ENCODE measurements at places on chromosomes 2 and 18.

DNA sequence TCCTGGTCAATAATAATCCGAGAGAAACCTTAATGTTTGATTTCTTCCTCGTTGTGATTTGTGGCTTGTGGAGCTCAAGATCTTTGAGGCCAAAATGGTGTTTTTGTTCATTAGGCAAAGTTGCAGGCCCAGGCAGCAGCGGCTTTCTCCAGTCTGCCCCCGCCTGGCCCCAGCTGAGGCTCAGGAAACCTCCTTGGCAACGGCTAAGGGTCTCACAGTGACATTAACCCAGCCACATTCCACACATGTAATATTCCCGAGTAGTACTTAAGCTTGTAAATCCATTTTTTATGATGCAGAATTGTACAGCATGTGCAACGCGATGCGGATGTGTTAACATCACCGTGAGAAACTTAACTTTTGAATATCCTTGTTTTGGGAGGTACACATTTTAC is 200.1 kb downstream of the BCL11A start:
- DNase-seq, result no peak

- DNase-seq, result no peak
Measured at GRCh38 chr2:196592331-196592910, 47.1 kb upstream of the CCDC150 start.

- DNase-seq, result no peak
Measured at GRCh38 chr2:74321737-74322136, 21.5 kb downstream of the SLC4A5 start.

DNA sequence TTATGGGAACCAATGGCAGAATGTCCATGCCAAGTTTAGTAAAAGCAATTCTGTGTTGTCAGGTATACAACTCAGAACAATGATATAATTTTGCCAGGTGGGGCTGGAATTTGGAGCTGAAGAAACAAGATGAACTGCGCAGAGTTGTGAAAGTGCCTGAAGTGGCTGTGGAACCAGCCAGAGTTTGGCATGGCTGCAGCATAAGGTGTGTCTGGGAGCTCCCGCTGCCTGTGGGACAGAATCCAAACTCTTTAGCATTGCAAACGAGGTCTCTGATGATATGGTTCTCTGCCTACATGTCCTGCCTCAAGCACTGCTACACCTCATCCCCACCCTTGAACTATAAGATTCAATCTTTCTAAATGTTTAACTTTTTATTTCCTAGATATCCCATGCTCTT is 909.7 kb downstream of the EPHA4 start:
- no peak for DNase-seq

DNA sequence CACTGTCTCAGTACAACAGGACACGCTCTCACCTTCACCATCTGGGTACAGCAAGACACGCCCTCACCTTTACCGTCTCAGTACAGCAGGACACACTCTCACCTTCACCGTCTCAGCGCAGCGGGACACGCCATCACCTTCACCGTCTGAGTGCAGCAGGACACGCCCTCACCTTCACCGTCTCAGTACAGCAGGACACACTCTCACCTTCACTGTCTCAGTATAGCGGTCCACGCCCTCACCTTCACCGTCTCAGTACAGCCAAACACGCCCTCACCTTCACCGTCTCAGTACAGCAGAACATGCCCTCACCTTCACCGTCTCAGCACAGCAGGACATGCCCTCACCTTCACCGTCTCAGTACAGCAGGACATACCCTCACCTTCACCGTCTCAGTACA is 109.9 kb upstream of the CTDP1 start:
- no peak for DNase-seq

DNA sequence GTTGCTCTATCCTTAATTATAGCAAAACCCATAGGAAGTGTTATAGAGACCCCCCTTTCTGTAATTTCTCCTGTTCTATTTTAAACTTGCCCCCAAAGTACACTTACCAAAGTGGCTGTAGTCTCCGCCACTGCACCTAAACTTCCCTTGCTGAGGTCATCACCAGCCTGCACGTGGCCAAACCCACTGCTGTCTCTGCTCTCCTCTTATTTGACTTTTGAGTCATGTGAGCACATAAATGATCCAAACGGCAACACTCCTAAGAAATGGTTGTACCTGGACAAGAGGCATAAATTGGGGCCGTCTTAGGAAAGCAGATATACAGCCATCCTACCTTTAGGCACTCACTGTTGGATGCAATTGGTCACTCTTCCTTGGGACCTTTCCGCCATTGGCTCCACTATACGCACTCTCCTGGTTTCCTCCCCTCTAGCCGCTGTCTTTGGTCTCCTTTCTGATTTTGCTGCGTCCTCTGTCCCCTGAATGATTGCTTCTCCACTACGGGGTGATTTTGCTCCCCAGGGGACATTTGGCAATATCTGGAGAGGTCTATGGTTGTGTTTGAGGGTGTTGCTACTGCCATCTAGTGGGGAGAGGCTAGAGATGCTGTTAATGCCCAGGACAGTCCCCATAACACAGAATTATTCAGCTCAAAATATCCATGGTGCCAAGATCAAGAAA is 19.2 kb upstream of the IL36G start:
- no peak for DNase-seq

DNA sequence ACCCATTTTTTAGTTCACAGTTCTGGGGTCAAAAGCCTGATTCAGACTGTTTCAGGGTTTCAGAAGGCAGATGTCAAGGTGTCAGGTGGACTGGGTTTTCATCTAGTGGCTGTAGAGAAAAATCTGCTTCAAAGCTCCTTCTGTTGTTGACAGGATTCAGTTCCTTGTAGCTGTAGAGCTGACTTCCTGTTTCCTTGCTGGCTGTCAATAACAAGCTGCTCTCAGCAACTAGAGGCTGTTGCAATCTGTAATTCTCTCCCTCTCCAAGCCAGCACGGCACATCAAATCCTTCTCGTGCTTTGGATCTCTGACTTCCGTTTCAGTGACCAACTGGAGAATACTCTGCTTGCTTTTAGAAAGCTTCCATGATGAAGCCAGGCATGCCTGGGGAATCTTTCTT is 179.4 kb downstream of the DOK6 start:
- no peak for DNase-seq

GRCh38 chr2:190859347-190860297 is 21.0 kb upstream of the GLS start:
- DNase-seq, result no peak

- no peak for DNase-seq
Measured at GRCh38 chr2:222864296-222864695, 3.5 kb downstream of the ACSL3 start.

- no peak for DNase-seq
Measured at GRCh38 chr18:35415511-35416073, 38.5 kb upstream of the ZNF396 start.

All from stimulated activated CD4-positive, alpha-beta T cell treated with anti-CD3 and anti-CD28 coated beads, Interleukin-15, amount 100 ng/mL, for 48 hours (primary cell).